ENCODE measurements at places on chromosomes 3 and 15.

GRCh38 chr3:61667814-61668213 is 106.4 kb downstream of the PTPRG start:
- no peak for DNase-seq

DNA sequence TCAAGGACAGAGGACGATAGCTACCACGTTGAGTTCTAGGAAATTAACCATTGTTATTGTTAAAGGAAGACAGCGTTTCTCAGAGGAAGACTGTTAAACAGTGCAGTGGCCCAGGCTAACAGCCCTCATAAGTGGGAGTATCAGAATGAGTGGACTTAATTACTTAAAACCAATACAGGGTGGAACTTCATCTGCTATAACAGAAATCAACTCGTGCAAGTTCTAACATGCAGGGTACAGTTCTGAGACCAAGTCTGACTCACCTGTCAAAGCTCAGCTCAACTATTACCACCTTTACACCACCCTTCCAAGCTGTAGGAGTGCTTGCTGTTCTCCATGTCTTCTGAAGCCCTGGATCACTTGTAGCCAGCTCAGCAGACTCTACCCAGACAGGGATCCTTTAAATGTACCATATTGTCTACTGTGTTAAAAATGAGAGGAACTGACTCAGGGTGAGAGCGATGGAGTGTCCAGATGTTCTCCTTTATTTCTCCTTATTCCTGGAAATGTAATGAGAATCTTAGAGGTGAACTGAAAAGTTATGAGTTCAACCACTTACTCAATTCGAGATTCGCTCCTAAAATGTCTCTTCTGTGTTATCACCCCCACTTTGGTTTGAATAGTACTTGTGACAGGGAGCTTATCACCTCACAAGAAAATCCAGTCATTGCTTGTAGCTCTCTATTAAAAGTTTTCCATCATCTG is 26.5 kb downstream of the CD86 start:
- DNase-seq, result no peak

DNA sequence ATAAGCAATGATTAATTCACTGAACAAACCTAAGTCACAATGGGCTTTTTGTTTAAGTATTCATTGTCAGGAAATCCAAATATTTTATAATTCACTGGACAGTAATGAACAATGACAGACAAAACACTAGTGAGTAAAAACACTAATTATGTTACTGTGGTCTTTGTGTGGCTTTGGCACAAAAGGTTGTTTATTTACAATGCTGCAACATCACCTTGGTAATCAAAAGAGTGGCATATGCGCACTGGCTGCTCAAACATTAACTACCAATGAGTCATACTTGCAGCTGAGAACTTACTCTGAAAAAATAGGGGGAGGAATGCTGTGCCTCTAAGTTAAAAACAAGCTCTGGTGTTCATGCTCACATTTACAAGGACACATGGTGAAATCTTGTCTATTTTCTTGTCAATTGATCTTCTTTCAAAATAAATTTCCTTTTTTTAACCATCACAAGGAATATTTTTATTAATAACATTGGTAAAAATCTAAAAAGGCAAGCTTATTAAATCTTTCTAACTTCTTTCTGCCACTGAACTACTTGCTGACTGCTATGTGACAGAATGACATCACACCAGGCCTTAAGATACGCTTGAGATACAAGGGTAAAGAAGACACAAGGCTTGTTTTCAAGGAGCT is 85.2 kb upstream of the PPIB start:
- no peak for DNase-seq

GRCh38 chr3:67009716-67010115 is 11.6 kb downstream of the KBTBD8 start:
- no peak for DNase-seq

DNA sequence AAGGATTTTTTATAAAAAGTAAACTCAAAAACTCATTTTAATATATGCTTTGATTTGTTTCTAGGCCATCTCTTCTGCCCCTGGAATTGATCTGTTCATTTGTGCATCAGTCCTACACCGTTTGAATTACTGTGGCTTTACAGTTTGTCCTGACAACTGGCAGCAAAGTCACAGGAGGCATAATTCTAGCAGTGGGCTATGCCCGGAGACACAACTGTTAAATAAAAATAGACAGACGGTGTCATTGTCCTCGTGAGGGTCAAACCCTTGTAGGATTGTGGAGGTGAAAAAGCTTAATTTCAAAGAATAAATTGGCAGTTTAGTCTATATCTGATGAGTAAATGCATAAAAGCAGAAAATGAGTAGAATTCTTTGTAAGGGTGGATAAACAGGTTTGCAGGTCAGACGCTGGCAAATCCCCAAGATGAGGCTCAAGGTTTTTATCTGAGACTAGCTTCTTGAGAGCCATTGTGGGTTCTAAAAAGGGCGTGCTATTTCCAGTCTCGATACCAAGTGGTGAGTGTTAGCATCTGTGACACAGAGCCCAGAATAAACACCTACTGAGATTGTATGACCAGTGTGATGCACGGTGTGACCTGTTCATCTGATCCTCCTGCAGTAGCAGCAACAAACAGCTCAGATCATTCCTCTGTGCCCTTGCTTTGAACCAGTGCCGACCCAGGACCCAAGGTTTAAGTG is 51.5 kb upstream of the SLCO3A1 start:
- no peak for DNase-seq

GRCh38 chr3:31996195-31996594 is 14.6 kb downstream of the ZNF860 start:
- no peak for DNase-seq
